NCI-H2171 treated with DMSO at 0.1 percent for 48 hours (cell line): ENCODE measurements at places on chromosomes 5 and 9.

- DNase-seq: no peak
These were observed 5.7 kb downstream of the PCDHB4 start for GRCh38 chr5:141127305-141127704.

DNA sequence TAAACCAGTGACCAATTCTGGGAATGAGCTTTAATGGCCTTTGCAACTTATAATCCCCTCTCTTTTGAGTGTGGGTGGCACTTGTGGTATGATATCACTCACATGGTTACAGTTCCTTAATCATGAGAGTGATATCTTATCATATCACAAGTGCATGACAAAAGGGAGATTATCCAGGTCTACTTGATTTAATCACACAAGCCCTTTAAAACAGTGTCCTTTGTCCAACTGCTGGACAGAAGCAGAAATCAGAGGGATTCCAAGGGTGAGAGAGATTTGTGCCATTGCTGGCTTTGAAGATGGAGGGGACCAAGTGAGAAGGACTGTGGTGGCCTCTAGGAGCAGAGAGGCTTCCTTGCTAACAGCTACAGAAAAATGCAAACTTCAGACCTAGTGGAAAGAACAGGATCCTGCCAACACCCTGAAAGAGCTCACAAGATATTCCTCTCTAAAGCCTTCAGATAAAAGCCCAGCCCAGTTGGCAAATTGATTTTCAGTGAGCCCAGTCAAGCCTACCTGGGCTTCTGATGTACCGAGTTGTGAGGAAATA lies 279.0 kb upstream of the TLE4 start:
- DNase-seq: no peak

GRCh38 chr5:96004087-96004486 lies 42.4 kb upstream of the ELL2 start:
- DNase-seq: no peak

DNA sequence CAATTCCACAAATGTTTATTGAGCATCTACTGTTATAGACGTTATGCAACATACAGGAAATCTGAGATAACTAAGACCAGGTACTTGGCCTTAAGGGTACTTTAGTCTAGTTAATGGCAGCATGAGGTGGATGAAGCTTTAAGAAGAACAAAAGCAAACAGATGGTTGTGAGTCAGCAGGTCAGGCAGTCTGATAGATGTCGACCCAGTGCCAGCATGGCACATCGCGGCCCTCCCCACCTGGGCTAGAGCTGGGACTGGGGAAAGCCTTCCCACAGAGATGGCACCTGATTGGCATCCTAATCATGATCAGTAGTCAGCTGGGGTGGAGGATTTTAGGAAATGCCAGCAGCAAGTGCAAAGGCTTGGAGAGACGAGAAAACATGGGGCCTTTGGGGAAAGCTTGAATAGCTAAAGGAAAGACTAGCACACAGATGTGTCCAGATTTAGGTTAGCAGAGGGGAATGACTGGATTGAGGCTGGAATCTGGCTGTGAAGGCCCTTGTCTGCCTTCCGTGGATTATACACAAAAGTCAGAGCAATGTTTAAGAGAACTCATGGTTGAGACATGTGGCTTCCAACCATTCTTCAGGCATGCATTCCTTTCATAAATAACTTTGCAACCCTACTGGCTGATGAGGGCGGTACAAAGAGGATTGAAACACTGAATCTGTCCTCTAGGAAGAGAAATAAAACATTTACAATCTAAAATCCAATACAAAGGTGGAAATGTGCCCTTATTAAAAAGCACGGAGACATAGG lies 395.4 kb upstream of the WWC1 start:
- DNase-seq: no peak

DNA sequence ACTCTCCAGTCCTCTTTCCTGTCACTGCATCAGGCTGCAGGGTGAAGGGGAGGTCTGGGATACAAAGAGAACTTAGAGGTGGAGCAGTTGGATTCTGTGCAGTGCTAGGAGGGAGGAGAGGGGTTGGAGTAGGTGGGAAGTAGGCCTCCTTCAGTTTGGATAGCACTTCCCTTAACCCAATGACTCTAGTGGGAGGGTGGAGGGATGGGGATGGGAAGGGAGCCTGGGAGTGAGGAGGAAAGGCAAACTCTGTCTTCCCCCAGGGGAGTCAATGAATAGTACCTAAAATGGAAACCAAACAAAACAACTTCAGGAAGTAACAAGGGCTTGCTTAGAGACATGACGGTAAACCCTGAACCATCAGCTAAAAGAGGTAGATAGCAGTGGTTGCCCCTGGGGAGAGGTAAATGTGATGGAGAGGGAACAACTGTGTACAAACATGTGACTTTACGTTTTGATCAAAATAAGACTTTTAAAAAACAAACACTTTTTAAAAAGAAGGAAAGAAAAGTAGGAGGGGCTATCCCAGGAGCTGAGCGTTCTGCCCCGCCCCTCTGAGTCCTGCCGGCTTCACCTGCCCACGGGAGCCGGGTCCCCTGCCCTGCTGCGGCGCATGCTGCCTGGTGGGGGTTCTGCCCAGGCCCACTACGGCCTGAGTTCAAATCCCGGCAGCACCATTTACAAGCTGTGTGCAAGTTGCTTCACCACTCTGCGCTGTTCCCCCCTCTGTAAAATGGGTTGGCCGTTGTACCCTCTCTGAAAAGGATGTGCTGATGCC lies 30.9 kb downstream of the GSN start:
- peak; percentile 58 for DNase-seq

- no peak for DNase-seq
These were observed 22.8 kb downstream of the HNRNPK start for GRCh38 chr9:83957248-83957513.

DNA sequence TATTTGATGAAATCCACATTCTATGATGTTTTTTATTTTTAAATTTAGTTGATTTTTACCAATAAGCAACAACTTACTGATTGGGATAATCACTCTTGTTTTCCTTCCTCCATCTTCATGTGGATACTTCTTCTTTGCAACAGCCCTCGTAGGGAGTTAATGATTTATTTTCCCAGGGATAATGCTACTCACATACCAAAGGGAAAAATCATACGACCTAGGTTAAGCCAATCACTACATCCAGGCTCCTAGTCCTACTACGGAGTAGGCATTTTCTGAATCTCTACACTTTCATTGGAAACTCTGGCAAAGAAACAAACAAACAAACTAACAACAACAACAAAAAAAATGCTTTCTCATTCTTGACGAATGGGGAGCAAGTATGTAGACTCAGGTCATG lies 663.4 kb downstream of the PTPRD start:
- DNase-seq: no peak
